GM19239 (cell line): ENCODE measurements at places on chromosomes 5 and 9.

DNA sequence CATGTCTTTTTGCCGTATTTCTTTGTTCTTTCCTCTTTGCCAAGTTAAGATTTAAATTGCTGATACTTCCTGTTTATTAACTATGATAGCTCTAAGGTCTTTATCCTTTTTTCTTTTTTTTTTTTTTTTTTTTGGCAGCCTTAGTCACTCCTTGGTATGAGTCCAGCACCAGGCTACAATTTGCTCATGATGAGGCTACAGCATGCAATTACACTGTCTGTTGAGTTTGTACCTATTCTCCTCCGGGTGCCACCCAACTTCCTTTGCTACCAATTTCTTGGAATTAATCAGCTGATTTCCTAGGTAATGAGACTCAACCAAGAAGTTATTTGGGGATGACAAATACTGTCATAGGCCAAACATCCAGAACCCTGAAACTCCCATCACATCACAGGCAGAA lies 25.5 kb downstream of the ACTL7B start:
- DNase-seq, result no peak

DNA sequence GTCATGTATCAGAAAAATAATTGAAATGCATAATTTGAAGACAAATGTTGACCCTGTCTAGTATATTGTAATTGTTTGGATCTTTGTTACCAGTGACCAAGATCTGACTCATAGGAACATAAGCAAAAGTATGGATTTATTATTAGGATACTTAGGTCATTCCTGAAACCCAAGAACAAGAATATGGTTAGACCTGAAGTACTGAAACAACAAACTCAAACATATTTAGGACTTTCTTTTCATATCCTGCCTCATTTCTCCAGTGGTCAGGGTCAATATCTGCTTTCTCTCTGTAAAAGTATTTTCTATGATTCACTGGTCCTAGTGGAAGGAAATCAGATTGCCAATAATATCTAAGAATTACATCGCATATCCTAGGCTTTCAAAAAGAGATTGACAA lies 1937.1 kb upstream of the WWC1 start:
- DNase-seq, result no peak

DNA sequence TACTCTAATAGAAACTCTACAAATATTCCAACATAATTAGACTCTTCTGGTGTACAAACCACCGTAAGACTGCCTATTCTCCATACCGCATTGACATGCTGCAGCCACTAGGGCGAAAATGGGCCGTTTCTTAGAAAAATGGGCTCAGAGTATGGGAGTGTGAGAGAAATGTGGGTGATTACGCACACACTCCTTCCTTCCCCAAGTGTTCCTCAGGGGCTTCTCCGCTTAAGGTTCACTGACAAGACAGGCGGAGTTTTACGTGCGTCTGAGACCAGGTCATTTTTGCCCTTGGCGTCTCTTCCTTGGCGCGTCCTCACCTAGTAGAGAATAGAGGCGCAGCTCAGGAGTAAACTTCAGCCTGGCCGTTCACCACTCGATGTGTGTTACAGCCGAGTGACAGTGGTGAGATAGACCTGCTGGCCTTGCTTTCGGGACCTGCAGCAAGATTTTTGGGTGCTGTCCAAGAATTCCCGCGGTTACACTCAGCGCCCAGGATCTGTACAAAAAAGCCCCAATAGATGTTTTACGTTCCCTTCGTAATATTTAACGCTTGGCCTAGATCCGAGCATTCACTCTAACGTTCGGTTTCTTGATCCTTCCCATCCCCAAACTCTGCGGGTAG lies 1.8 kb upstream of the NTRK2 start:
- DNase-seq, result peak; percentile 28

- DNase-seq, result no peak
These were observed 91.8 kb upstream of the CACNA1B start for GRCh38 chr9:137785704-137786161.

DNA sequence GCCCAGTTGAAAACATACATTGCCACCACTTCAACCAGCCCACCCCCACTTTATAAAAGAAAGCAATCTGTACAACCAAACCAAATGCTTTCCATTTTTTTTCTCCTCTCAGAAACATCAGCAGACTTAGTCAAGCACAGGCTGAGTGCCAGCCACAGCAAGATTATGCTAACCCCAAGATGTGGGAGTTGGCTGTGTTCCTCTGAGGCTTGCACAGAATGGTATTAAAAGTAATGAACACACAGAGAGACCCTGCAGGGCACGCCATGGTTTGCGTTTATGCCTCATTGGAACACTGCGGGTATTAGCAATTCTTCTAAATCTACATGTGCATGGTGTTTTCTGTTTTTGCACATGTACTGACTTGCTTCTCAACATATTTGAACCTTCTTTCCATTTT lies 419.9 kb upstream of the GRAMD2B start:
- DNase-seq, result no peak

- DNase-seq, result no peak
These were observed 14.0 kb downstream of the MCC start for GRCh38 chr5:113474100-113474728.

DNA sequence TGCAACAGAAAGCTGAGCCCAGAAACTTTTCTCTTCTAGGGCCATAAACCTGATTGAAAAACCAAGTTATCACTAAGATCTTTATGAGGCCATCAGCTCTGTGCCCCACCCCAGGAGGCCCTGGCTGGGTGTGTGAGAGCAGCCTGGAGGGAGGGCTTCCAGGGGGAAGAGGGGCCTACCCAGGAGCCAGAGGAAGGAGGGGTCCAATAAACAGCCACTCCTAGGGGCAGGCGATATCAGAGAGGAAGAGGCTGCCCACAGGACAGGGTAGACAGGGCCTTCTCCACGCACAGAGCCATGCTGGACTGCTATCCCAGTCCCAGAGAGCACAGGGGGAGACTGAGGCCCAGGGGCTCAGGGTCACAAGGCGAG lies 4.5 kb upstream of the CDX1 start:
- no peak for DNase-seq

DNA sequence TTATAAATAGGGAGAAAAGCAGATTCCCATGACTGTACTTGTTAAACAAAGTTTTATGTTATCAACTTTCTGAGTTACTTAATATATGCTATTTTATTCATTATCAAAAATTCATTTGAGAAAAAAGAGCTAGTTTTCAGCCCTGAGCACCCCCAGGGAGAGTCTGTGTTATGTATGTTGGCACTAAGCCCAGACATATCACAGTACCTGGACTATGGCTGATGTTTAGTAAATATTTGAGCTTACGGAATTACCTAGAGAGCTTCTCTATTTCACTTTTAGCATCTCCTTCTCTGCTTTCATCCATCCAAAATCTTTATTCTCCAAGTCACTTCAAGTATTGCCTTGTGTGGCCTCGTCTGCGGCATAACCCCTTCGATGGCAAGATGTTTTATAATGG lies 225.9 kb upstream of the PCSK5 start:
- no peak for DNase-seq

DNA sequence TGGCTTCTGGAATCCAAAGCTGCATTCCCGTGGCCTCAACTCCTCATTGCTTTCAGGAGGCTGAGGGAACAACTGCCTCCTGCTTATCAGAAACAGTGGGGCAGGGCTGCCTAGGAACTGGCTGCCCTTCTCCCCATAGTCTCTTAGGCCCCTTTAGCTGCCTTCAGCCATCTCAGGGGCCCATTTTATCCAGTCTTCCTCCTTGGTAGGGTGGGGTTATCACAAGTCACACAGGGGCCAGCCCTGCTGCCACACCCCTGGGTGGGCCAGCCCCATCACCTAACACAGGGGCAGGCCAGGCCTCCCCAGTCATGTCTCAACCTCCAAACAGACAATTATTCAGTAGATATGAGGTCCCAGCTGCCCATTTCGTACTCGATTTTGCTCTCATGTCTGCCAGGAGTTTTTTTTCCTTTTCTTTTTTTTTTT lies 3.9 kb downstream of the ALAD start:
- DNase-seq, result no peak

DNA sequence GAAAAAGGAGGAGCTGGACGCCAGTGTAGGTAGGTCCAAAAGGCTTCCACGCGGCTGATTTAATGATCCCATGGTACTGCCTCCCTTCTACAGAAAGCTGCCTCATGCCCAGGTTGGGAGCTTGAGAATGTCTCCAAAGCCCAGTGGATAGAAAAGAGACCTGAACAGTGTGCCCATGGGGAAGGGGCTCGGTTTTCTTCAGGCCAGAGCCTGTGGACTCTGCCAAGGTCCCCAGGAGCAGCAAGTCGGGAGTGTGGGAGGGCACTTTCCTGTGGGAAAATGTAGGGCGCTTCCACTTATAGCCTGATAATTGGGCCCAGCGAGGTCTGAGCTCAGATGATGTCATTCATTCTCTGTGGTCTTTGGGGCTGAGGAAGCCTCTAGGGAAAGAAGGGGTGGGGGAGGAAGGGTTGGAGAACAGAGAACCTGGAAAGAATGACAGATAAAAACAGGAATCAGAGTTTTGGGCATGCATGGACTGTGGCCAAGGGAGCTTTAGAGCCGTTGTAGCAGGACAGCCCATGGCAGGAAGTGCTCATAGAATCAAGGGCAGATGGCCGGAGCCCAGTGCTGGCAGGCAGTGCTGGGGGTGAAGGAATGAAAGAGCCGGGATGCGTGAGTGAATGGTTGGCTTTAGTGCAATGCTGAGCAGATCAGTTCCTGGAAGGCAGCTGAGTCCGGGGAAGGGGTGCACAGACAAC lies 42.5 kb upstream of the SH3PXD2B start:
- no peak for DNase-seq

DNA sequence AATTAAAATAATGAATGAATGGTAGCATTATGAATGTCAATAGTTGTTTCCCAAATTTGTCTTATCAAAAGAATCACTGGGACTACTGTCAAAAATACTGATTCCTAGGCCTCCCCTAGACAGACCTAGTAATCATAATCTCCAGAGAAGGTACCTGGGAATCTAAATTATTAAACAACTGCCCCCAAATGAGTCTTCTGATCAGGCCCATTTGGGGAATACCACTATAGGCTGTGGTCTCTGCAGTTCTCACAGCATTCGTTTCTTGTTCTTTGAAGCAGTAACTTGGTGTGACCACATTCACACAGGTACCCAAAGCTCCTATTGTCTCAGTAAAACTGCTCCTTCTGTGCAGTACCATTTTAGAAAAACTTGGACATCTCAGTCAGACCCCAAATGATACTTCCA lies 230.9 kb downstream of the PIK3R1 start:
- DNase-seq, result no peak

DNA sequence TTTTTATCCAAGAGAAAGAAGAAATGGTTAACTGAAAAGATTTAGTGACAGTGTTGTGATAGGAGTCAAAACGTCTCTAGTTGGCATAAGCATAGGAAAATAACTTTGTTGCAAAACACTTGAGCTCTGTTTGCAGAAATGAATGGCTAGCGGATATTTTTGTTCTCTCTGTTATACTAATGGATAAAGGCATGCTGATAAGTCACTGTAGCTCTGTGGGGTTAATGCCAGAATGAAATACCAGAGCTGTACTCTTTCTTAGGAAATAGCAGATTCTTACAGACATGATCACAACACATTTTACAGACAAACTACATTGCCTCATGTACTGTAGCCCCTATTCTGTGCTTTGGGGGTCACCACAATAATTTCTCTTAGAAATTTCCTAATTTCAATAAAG lies 202.8 kb downstream of the DMRTA1 start:
- DNase-seq, result no peak

GRCh38 chr9:105500108-105500766 lies 52.4 kb downstream of the FSD1L start:
- peak; percentile 19 for DNase-seq

DNA sequence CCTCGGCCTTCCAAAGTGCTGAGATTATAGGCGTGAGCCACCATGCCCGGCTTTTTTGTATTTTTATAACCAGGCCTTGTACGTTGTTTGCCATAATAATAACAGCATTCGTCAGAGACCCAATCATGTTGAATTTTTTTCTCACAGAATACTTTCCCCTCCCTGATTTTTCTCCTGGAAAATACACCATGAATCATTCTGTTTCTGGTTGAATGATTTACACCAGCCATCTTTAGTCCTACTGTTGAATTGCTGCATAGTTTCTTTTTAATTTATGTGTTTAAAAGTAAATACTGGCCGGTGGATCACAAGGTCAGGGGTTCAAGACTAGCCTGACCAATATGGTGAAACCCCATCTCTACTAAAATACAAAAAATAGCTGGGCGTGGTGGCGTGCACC lies 3.5 kb downstream of the CNOT8 start:
- no peak for DNase-seq
